HepG2 (cell line): ENCODE measurements at places on chromosomes 6 and 20.

GRCh38 chr6:151058021-151058733 is 181.6 kb upstream of the AKAP12 start:
- DNase-seq = no peak

- no peak for DNase-seq
Observed at GRCh38 chr6:8027965-8028651, 36.1 kb downstream of the BLOC1S5 start.

- DNase-seq = no peak
Observed at GRCh38 chr6:38077488-38078030, 258.0 kb downstream of the ZFAND3 start.

DNA sequence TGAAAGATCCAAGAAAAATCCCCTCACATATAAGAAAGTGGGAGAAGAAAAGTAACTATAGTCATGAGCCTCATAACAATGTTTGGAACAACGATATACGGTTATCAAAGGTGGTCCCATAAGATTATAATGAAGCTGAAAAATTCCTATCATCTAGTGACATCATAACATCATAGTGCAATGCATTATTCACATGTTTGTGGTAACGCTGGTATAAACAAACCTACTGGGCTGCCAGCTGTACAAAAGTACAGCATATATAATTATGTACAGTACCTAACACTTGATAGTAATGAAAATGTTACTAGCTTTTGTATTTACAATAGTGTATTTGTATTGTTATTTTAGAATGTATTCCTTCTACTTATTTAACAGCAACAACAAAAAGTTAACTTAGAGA is 240.7 kb downstream of the RNGTT start:
- no peak for DNase-seq
